Globus pallidus (tissue), 1 donor: ENCODE measurements at places on chromosomes 7 and 10.

DNA sequence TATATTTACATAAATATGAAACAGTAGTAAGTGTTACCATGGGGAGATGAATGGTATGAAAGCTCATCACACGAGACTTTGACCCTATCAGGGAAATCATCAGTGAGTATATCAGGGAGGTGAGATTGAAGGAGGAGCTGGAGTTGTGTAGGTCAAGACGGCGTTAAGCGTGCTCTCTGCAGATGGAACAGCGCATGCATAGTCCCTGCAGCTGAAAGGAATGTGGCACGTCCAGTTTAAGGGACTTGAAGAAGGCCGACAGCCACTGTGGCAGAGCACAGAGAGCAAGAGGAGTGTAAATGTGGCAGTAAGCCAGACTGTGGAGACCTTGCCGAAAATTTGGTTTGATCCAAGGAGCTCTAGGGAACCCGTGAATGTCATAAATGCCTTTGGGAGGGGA lies 38.9 kb downstream of the POU6F2 start:
- DNase-seq, result no peak

- no peak for DNase-seq
Observed at GRCh38 chr10:99777918-99778714, 4.3 kb upstream of the ABCC2 start.

GRCh38 chr7:36299823-36300341 lies 89.8 kb upstream of the ANLN start:
- DNase-seq, result no peak

DNA sequence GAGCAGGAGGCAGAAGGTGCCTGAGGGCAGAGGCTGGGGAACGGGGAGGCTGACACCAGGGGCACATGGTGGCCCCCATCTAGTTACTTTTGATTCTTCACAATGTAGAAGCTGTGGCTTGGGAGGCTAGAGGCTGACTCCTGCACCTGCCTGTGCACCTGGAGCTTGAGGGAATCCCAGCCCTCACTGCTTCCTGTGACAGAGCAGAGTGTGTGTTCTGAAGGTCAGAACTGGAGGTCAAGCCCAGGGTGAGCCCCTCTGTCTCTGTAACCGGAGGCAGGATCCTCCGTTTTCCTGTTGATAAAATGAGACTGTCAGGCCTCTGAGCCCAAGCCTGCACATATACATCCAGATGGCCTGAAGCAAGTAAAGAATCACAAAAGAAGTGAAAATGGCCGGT lies 124.8 kb downstream of the ACTR3B start:
- no peak for DNase-seq

DNA sequence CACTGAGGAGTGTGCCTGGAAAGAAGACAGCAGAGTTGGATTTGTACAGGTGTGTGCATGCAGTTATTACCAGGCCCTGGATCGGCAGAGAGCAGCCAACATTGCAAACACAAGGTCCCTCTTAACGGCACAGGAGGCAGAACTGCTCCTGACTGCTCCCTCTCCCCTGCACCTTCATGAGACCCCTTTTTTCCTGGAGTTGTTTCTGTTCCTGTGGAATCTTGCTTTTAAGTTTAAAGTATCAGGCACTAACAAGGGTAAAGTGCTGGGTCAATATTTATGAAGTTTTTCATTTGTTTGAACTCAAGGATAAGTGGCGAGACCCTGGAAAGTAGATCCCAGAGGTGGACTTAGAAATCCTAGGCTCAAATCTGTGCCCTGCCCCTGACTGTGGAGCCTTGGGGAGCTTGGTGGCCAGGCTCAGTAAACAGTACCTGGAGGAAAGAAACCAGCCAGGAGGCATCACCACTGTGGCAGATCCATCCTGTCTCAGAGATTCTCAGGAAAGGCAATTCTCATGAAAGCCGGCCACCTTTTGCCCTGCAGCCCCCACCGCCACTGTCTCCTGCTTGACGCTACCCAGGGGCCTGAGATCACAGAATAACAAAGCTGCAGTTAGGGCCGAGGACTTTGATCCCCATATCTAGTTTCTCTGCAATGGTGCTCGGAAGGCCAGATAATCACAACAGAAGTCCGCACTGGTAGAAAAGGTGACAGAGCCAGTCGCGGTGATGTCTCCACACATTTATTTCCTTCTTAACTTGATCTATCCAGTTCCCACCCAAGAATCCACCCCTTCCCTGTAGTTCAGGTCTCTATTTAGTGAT lies 36.7 kb downstream of the DDC start:
- DNase-seq, result no peak

GRCh38 chr7:131106681-131107336 lies 220.9 kb upstream of the MKLN1 start:
- DNase-seq, result no peak
